ENCODE measurements at places on chromosomes 1 and 21.

DNA sequence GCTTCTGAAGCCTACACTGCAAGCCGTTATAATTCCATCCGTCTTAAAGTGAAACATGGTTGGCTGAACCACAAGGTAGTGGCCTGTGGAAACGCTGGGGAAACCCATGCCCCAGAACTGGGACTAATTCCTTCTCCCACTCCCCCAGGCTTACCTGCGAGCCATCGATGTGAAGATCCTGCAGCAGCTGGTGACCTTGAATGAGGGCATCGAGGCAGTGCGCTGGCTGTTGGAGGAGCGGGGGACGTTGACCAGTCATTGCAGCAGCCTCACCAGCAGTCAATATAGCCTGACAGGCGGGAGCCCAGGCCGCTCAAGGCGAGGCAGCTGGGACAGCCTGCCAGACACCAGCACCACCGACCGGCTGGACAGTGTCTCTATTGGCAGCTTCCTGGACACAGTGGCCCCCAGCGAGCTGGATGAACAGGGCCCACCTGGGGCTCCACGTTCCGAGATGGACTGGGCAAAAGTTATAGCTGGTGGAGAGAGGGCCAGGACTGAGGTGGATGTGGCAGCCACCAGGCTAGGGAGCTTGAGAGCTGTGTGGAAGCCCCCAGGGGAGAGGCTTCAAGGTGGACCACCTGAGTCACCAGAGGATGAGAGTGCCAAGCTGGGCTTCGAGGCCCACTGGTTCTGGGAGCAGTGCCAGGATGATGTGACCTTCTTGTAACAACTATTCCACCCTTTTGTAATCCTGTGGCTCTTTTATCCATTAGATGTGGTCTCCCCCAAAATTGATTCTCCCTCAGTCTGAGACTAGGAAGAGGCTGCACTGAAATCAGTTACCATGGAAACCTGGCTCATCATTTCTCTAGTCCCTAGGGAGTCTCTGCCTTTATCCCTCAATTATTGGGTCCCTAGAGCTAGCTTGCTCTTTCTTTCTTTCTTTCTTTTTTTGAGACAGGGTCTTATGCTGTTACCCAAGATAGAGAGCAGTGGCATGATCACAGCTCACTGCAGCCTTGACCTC is 16.7 kb downstream of the LURAP1 start:
- no peak for DNase-seq

DNA sequence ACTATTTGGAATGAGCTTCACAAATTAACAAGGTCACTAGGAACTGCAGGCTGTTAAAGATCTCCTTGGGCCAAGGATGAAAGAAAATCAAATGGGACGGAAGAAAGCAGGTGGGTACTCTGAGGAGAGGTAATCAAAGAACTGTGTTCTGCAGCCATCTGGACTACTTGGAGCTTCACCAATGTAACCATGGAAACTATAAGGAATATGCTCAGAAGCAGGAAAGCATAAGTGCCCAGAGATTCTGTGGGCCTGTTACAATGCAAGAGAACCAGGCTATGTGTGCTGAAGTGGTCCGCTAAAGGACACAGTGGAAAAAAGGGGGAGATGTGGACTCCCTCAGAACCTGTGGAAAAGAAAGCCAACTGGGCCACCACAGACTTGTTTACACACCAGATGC is 238.5 kb downstream of the PTGER3 start:
- DNase-seq: no peak

- no peak for DNase-seq
Observed at GRCh38 chr1:41418857-41419583, 57.8 kb downstream of the FOXO6 start.

GRCh38 chr1:14259191-14259757 is 339.2 kb upstream of the KAZN start:
- no peak for DNase-seq

GRCh38 chr1:163013826-163014600 is 55.1 kb upstream of the RGS4 start:
- no peak for DNase-seq

GRCh38 chr1:70228670-70229069 is 7.5 kb downstream of the SRSF11 start:
- DNase-seq: no peak

DNA sequence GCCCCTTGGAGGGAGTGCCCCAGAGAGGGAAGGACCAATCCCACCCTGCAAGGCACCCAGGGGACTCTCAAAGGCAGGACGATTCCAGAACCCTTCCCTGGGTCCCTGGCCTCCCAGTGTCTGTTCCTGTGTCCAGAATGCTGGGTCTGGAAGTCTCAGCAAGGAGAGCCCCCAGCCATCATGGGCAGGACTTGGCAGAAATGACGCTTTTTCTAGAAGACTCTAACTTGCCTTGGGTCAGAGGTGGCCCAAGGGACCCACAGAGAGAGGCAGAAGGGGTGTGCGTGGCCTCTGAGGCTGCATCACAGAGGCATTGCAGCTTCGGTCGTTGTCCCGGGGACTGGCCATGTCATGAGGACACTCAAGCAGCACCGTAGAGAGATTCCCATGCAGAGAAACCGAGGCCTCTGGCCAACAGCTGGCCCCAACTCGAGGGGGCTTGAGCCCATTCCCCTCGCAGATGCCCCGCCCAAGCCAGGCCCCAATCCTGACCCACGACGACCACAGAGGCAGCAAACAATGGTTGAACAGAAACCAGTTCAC is 57.8 kb downstream of the WNT9A start:
- DNase-seq: no peak

DNA sequence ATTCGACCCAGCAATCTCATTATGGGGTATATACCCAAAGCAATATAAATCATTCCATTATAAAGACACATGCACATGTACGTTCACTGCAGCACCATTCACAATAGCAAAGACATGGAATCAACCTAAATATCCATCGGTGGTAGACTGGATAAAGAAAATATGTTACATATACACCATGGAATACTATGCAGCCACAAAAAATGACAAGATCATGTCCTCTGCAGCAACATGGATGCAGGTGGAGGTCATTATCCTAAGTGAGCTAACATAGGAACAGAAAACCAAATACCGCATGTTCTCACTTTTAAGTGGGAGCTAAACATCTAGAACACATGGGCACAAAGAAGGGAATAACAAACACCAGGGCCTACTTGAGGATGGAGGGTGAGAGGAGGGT is 115.5 kb downstream of the PTPN14 start:
- DNase-seq: no peak

- no peak for DNase-seq
Observed at GRCh38 chr1:183942933-183943693, 94.4 kb downstream of the COLGALT2 start.

- no peak for DNase-seq
Observed at GRCh38 chr1:62398377-62398776, 38.5 kb upstream of the USP1 start.

GRCh38 chr1:19055701-19056100 is 99.2 kb upstream of the IFFO2 start:
- no peak for DNase-seq

GRCh38 chr1:111538343-111539025 is 35.1 kb upstream of the ADORA3 start:
- no peak for DNase-seq

DNA sequence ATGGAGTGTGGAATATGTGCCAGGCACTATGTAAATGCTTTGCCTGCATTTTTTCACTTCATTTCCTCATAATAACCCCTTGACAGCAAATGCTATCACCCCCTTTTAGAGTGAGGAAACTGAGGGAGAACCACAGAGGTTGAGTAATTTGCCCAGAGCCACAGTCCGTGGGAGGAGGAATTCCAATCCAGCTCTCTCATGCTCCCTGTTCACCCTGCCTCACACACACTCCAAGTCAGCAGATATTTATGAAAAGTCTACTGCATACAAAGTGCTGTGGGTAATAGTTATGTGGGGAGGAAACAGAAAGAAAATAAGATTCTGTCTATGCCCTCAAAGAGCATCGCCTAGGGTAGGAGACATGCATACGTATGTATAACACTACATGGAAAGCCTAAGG is 30.9 kb upstream of the RBM15 start:
- DNase-seq: no peak

DNA sequence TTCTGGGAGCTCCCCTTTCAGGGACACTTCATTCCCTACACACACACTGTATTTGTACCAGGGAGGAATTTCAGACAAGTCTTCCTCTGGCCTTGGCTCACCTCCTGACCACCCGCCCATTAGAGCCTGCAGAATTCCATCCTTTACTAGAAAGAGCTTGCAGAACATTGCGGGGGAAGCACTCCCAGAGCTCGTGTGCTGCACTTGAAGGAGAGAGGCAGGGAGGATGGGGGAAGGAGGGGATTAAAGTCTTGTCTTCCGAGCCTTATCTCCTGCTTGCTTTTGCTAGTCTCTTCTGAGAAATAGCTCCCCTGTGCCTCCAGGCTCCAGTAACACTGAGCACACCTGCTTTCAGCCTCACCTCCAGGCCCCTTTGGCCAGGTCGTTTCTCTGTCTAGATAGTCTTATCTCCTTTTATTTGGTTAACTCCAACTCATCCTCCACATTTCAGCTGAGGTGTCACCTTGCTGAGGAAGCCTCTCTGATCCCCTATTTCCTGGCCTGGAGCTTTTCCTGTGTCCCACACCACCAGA is 62.0 kb downstream of the PCNX2 start:
- DNase-seq: no peak

- no peak for DNase-seq
Observed at GRCh38 chr1:20184481-20184900, 1.4 kb upstream of the UBXN10 start.

- no peak for DNase-seq
Observed at GRCh38 chr1:44246806-44247205, 33.5 kb downstream of the DMAP1 start.

GRCh38 chr1:29325675-29326074 is 89.4 kb downstream of the PTPRU start:
- DNase-seq: no peak

DNA sequence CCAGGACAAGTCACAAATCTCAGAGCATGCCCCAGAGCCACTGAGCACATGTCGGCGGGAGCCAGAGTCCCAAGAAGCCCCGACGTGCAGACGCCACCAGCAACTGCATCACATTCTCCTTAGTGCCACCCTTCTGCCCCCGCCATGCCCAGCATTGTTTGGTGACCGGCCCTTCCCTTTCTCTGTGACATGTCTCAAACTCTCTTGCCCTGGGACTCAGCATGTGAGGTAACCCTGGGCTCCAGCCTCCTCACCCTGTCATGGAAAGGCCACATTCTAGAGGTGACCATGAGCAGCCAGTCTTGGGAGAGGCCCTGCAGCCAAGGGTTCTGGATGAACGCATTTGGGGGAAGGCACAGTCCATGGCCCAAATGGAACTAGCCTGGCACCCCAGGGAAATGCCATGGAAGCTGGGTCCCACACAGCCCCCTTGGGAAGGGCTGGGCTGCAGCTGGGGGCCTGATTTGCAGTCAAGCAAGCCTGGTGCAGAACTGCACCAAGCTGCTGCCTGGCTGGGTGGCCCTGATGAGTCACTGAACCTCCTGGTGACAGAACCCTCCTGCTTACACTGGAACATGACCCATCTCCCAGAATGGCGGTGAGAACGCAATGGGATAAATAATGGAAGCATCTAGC is 94.4 kb downstream of the ITPKB start:
- peak; percentile 47 for DNase-seq

GRCh38 chr1:150009604-150010392 is 728 bp downstream of the OTUD7B start:
- peak; percentile 63 for DNase-seq

- DNase-seq: peak; percentile 6
Observed at GRCh38 chr1:52139817-52140540, 1.9 kb upstream of the ZFYVE9 start.

GRCh38 chr1:200154069-200154767 is 126.7 kb downstream of the NR5A2 start:
- DNase-seq: peak; percentile 39

- DNase-seq: no peak
Observed at GRCh38 chr21:44432841-44433790, 22.2 kb upstream of the LRRC3 start.

GRCh38 chr1:2606396-2606880 is 19.9 kb downstream of the PRXL2B start:
- DNase-seq: no peak

- DNase-seq: no peak
Observed at GRCh38 chr1:20083178-20083944, 13.4 kb downstream of the PLA2G5 start.

Measured in stimulated activated CD4-positive, alpha-beta T cell treated with anti-CD3 and anti-CD28 coated beads, Interleukin-4, amount 100 ng/mL, for 1 hour (primary cell).